Stimulated activated CD4-positive, alpha-beta T cell treated with anti-CD3 and anti-CD28 coated beads, TNF-alpha, amount 100 ng/mL, for 4 hours (primary cell): ENCODE measurements at places on chromosomes 7 and 10.

DNA sequence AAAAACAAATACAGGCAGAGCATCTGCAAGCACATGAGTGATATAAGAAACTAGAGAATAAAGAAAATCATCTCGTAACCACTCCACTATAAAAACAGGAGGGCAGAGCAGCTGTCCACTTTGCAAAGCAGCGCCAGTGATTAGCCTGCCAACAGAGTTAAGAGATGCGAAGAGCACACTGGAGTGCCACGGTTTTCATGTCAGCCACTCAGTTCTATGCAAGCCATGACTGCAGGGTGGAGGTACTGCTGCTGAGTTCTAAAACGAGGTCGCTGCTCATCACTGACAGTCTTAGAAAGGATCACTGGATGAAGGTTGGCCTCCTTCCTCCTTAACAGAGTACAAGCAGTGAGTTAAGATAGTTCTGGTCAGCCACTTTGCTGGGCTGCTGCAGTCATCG lies 58.5 kb downstream of the FGFR2 start:
- no peak for DNase-seq

DNA sequence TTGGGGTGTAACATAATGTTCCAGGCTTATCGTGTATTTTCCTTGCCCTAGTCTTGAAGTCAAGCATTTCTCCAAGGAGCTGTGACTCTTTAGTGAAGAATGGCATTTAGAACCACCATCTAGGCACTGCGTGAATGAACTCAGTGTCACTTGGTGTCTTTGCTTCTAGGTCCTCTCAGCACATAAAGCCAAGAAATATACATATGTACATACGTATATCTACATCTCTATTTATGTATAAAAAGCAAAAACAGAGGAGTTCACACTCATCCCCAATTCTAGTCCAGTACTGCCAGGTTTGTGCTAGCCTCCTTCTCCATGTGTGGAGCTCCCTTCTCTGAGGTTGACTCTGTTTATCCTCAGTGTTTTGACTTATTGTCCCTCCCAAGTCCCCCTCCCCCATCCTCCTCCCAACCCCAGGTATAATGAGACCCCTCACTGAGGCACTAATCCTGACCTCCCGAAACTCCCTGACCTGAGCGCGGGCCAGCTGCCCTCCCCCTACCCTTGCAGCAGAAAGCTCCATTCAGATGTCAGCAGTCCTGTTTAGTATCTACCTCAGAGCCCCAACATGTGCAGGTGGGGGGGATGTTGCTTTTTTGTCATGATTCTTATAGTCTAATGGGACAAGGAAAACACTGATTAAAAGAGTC lies 61.5 kb downstream of the GDI2 start:
- no peak for DNase-seq

GRCh38 chr7:128458956-128459355 lies 3.3 kb downstream of the HILPDA start:
- no peak for DNase-seq

- DNase-seq = no peak
These were observed 786 bp upstream of the CNOT4 start for GRCh38 chr7:135510592-135511183.

- no peak for DNase-seq
These were observed 110.3 kb upstream of the ARID5B start for GRCh38 chr10:61791216-61791615.

- DNase-seq = no peak
These were observed 67.3 kb upstream of the PDZD8 start for GRCh38 chr10:117442521-117442920.
